GM13977 (cell line): ENCODE measurements at places on chromosomes 5 and 9.
A peak's percentile ranks its signal among the peaks of the same experiment; 100 is the strongest.

GRCh38 chr5:17679597-17680203 is 45.4 kb downstream of the TAF11L14 start:
- no peak for DNase-seq

GRCh38 chr9:37943345-37944265 is 39.7 kb upstream of the SLC25A51 start:
- DNase-seq = no peak

DNA sequence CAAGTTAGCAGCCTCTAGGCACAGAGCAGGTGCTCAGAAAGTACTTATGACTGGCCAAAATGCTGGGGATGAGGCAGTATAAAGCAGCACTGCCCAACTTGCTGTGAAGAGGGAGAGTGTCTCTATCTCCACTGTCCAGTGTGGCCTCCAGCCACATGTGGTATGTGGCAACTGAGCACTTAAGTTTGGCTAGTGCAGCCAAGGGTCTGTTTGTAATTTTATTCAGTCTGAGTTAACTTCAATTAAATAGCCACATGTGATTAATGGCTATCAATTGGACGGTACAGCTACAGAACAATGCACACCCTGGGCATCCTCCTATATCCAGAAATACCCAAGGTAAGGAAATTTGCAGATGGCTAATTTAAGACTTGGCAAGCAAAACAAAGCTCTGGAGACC is 26.9 kb downstream of the ROR2 start:
- no peak for DNase-seq

GRCh38 chr9:98345011-98345410 is 89.6 kb upstream of the TBC1D2 start:
- DNase-seq = no peak

DNA sequence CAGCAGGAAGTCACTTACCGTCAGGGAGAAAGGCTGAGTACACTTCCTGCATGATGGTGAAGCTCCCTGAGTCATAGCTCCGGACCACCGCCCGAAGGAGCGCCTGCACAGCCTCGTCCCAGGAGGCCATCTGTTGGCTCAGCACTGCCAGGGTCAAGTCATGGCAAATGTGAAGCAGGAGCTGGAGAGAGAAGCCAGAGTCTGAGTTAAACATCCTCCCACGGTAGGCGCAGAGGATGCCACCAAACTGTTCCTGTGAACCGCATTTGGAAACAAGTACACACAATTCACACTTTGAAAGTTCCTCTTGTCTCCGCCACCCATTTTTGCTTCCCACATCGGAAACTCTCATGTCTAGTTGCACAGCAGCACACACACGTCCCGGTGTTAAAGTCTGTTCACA is 33.9 kb downstream of the CNOT8 start:
- DNase-seq = no peak

DNA sequence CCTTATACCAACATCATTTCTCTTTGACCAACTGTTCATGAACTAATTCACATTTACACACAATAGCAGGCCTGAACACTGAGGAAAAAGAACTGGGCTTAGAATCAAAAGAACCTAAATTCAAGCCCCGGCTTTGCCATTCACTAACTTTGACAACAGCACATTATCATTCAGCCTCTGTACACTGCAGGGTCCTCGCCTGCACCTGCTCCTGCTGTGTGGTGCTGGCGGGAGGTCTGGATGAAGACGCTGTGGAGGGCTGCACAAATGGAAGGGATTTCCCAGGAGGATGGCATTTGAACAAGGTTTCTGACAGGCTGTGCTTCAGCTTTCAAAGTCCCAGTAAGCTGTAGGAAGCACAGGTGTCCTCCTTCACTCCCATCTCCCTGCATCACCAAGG is 151.2 kb downstream of the ZDHHC21 start:
- DNase-seq = no peak

DNA sequence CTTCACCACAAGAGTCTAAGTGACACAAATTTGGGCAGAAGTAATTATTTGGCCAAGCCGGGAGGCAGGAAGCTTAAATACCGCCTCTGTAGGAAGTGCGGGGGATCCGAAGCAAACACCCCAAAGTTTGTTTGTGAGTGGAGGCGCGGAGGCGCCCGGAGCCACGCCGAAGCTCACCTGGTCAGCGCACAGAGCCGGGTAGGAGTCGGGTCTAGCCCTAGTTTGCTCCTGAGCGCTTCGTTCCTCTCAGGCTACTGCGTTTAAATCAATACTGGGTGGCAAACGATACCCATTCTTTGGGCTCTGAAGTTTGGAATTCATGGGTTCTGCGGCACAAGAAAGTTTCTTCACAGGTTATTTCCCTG is 855 bp downstream of the MCC start:
- peak; percentile 31 for DNase-seq

DNA sequence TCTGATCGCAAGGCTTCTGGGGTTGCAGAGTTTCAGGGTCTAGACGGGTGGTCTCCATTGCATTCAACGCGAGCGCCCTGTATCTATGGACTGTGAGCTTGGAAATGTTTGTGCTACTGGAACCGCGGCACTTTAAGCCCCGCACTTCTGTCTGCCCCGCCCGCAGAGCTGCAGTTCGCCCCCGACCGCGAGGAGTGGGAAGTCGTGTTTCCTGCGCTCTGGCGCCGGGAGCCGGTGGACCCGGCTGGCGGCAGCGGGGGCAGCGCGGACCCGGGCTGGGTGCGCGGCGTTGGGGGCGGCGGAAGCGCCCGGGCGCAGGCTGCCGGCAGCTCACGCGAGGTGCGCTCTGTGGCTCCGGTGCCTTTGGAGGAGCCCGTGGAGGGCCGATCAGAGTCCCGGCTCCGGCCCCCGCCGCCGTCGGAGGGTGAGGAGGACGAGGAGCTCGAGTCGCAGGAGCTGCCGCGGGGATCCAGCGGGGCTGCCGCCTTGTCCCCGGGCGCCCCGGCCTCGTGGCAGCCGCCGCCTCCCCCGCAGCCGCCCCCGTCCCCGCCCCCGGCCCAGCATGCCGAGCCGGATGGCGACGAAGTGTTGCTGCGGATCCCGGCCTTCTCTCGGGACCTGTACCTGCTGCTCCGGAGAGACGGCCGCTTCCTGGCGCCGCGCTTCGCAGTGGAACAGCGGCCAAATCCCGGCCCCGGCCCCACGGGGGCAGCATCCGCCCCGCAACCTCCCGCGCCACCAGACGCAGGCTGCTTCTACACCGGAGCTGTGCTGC is 1.0 kb downstream of the ADAMTS19 start:
- peak; percentile 49 for DNase-seq
